Hepatocyte (in vitro differentiated cells): ENCODE measurements at places on chromosomes 6 and 20.

GRCh38 chr6:143290206-143290605 lies 160.3 kb downstream of the ADAT2 start:
- no peak for DNase-seq

- no peak for DNase-seq
Measured at GRCh38 chr6:44868335-44868668, 459.8 kb upstream of the RUNX2 start.

- no peak for DNase-seq
Measured at GRCh38 chr6:142376115-142376514, 74.3 kb downstream of the ADGRG6 start.

- no peak for DNase-seq
Measured at GRCh38 chr6:29865631-29866030, 38.0 kb downstream of the HLA-G start.

GRCh38 chr20:12077875-12078274 lies 160.2 kb downstream of the BTBD3 start:
- no peak for DNase-seq

DNA sequence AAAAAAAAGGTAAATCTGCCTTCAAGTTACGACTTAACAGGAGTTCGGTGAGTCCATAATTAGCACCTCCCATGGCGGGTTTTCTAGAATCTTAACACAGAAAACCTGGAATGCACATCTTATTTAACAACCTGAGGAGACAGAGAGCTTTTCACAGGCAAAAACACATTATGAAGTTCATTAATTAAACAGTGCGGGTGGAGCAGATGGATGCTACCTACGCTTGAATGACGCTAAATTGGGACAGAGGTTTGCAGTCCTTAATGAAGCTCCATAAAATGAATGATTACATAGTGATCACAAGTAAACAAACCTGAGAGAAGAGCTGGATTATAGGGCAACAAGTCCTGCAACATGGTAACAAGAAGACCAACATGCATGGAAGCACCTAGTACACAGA lies 81.0 kb downstream of the INSM1 start:
- no peak for DNase-seq

- no peak for DNase-seq
Measured at GRCh38 chr6:140438346-140438735, 1063.9 kb upstream of the CITED2 start.

- no peak for DNase-seq
Measured at GRCh38 chr6:82641677-82642076, 278.1 kb downstream of the TPBG start.

DNA sequence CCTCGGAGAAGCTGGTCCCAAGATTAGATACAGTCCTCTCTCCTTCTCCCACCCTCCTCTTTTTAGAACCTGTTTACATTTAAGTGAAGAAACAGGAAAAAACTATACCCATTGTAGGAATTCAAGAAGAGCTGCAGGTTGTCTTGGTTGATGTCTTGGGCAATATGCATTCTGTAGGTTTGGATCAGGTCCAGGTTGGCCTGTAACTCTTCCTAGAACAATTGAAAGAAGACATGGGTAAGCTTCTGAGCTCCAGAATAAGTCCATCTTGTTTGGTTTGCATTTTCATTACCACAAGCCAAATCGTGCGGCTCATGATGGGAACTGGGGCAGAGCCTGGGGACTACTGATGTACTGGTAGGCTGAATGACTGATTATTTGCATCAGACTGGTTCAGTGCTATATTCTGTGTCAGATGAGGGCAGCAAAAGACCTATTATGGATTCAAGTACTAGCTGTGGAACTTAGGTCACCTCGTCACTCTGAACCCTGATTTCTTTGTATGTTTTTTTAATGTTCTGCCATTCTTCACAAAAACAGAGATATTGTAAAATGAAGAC lies 20.3 kb upstream of the SLA2 start:
- DNase-seq, result no peak

DNA sequence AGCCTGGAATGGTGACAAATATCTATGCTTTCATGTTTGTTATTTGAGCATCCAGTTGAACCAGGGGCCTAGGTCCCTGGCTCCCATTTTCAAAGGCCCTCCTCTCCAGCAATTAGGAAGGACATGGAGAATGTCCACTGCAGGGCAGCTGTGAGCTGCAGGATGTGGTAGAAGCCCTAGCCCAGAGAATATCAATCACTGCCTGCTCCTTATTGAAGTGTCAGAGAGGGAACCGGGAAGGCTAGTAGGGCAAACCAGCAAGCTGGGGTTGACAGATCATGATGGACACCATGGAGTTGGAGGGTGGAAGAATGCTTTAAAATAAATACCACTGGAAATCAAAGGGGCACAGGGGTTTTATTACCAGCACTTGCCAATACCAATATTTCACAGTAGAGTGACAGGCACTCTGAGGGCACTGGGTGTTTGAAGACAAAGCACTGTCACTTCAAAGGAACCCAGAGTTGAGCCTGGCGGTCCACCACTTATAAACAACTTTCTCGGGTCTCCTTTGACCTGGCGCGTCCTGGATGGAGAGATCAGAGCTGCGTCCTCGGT lies 47.7 kb downstream of the ZNF831 start:
- DNase-seq, result no peak

GRCh38 chr20:38728911-38729642 lies 4.8 kb downstream of the SLC32A1 start:
- no peak for DNase-seq

- DNase-seq, result no peak
Measured at GRCh38 chr20:25299806-25300205, 51.9 kb downstream of the PYGB start.

DNA sequence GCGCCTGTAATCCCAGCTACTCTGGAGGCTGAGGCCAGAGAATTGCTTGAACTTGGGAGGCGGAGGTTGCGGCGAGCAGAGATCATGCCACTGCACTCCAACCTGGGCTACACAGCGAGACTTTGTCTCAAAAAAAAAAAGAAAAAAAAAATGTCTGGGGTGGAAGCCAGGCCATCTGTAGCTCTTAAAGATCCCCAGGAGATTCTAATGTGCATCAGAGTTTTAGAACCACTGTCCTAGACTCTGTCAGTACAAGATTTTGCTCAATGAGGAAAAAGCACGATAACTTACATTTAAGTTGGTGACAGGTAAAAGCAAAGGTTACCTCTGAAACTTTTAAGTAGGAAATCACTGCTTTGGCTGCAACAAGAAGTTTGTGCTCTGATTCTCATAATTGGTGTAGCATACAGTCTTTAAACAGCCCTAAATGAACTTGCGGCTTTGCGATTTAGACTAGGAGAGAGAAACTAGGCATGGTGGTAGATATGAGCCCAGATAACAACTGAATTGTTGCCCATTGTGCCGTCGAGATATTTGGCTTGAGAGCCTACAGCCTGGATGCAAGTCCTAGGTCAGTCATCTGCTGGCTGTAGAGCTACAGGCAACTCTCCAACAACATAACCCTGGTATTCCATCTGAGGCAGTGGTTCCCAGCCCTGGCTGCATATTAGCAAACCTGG lies 67.2 kb downstream of the BACH2 start:
- DNase-seq, result no peak

GRCh38 chr20:3146732-3147341 lies 12.8 kb downstream of the FASTKD5 start:
- DNase-seq, result no peak

DNA sequence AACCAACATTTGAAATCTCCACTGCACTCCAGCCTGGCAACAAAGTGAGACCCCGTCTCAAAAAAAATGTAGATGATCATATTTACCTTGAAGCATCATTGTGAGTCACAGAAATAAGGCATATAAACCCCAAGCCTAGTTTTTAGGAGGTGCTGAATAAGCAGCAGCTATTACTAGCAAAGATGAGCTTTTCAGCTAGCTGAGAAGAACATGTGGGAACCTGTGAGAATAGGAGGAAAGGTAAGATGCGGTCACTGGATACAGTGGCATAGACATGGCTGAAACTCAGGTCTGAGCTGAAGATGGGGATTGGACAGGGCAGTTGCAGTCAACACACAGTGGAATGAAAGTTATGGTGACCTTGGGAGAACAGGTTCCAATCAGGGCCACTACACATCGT lies 284.3 kb upstream of the IRAK1BP1 start:
- DNase-seq, result no peak

DNA sequence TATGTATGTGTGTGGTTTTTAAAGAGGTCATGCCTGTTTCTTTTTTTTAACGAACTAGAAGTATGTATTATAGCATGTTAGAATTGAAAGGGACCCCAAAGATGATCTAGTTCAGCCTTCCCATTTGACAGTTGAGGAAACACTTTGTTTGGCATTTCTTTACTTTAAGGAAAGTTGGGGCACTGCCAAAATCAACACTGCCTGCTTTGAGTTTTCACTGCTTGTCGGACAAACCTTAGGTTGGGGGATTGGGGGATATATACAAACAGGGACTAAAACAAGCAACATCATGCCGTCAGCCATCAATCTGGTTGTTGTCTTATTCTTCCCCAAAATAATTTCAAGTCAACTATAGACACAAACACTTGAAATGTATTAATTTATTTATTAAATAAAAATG lies 14.1 kb upstream of the CALHM6 start:
- no peak for DNase-seq

DNA sequence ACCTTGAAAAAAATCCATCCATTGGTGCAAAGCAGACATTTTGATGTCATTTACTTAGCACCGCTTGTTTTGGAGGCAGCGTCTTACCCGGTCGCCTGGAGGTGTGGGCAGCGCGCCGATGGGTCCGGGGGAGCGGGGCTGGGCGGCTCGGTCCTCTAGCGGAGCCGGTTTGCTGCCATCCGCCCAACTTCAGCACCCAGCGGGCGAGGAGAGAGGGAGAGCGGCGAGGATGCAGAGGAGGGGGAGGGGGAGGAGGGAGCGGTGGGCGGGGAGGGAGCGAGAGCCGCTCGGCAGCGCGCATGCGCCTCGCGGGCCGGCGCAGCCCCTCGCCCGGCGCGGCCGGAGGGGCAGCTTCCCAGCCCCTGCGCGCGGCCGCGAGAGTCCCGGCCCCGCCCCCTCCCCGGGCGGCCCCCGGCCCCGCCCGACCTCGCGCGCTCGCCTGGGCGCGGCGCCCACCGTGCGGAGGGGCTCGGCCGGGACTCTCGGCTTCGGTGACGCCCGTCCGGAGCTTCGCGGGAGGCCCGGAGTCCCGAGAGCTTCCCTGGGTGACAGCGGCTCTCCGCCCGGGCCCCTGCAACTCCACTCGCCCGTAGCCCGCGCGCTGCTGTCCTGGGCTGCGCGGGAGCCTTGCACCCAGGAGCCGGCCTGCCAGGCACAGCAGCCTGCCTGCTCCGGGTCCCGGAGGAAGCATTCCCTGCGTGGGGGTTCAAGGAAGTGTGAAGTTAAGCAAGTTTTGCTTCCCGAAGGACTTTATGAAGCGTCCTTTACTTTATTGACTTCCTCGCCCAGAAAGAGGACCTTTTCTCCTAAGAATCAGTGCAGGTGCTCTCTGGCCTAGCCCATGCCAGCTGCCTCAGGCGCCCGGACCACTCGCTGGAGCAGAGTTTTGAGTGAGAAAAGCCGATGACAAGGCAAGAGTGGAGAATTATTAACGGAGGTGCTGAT lies at the start of gene RGS17:
TSS of gene RGS17 (minus strand) at position 246 of the 945 bp plus-strand sequence. CDS start 87,264 bp downstream, outside the sequence.
- DNase-seq, result peak; percentile 84

GRCh38 chr20:45998337-45998736 lies 10.4 kb upstream of the MMP9 start:
- no peak for DNase-seq

GRCh38 chr6:4349931-4350330 lies 214.6 kb upstream of the ECI2 start:
- DNase-seq, result no peak

- no peak for DNase-seq
Measured at GRCh38 chr20:57124366-57124765, 142.1 kb downstream of the BMP7 start.

- no peak for DNase-seq
Measured at GRCh38 chr20:4689220-4689619, 32.5 kb upstream of the PRND start.

GRCh38 chr6:119736296-119737021 lies 386.9 kb upstream of the MAN1A1 start:
- DNase-seq, result no peak

GRCh38 chr6:99333068-99333467 lies 16.4 kb downstream of the FAXC start:
- DNase-seq, result no peak

DNA sequence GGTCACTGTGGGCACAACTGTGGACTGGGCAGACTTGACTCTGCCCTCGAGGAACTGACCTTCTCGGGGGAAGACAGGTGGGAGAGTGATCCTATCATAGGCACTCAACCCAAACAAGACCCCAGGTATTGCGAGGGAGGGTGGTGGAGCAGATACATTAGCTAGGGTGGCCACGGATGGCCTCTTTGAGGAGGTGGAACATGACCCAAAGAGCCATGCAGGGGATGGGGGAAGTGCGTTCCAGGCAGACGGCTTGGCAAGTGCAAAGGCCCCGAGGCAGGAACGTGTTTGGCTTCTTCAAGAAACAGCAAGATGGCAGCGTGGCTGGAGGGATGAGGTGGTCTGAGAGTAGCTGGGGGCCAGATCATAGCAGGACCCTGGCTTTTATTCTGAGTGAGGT lies 167.6 kb downstream of the NFATC2 start:
- no peak for DNase-seq

GRCh38 chr6:154592199-154592860 lies 81.8 kb upstream of the CNKSR3 start:
- no peak for DNase-seq

DNA sequence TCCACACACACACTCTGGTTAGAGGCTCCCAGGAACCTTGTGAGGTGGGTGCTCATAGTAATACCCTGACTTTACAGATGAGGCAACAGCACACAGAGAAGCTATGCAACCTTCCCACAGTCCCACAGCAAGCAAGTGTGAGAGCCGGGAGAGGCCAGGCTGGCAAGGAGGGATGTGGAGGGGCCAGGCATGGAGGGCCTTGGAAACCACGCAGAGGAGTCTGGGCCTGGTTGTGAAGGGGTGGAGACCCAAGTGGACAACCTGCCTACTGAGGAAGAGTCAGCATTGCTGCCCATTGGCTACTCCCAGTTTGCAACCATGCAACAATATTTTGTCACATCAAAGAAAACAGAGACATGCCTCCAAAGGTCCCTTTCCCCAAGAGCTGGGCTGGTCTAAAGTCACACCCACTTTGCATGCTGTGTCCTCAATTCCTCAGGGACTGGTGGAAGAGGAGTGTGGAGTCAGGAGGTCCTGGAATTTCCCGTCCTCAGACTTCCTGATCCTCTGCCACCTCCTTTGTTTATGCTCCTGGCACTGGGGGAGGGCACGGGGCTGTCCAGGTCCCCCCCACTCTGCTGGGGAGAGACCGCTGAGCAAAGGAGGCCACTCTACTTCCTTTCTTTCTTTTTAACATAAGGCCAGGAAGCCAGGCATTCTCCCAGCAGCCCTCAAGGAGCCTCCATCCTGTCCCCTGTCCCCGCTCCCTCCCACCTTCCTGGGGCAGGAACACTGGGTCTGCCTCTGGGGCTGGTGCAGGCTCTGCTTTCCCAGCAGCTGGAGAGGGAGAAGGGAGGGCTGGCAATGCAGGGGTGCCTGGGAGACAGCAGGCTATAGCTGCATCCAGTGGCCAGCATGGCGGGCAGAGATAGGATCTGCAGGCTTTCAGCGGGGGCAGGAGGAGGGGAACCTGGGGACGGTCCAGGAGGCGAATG lies 68.3 kb downstream of the NOL4L start:
- no peak for DNase-seq

GRCh38 chr6:143501851-143502250 lies 9.7 kb downstream of the FUCA2 start:
- DNase-seq, result no peak
